ENCODE measurements at places on chromosomes 7 and 10.

- DNase-seq = no peak
Measured at GRCh38 chr10:71911296-71911953, 52.8 kb upstream of the CHST3 start.

- DNase-seq = no peak
Measured at GRCh38 chr7:133290041-133290440, 37.2 kb downstream of the EXOC4 start.

GRCh38 chr7:69367780-69368179, 230.5 kb upstream of the AUTS2 start:
- DNase-seq = no peak

DNA sequence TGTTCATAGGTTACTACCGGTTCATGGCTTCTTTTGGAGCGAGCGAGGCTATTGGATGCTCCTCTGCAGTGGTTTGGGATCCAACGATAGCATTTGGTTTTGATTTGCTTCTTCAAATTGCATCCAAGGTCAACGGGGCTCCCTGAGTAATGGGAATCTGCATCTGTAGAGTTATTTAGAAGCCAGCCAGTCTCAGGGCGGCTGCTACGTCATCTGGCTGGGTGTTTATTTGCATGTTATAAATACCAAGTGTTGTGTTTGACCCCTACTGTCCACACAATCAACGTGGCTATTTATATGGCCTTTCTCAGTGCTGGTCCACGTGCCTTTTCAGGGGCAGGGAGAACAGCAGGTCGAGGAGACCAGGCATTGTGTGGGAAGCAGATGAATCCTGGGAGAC, 137.7 kb downstream of the PRPF18 start:
- DNase-seq = no peak

Data from NCI-H1417 treated with DMSO at 0.1 percent for 48 hours (cell line).